ENCODE measurements at places on chromosomes 7 and 10. TPM values are rescaled to one million over a fixed set of nuclear protein-coding genes. Genes with fewer than 3 reads are reported as not detected.

INTS15 gene
- total RNA-seq, result 17.0 TPM

PARG gene
- 17.0 TPM for total RNA-seq

EZH2 gene
- total RNA-seq, result 11.8 TPM

TLX1 gene
- total RNA-seq, result not detected

SH2B2 gene
- total RNA-seq, result 4.3 TPM

SLC26A3 gene
- not detected for total RNA-seq

RTKN2 gene
- total RNA-seq, result 0.71 TPM

OR2A5 gene
- total RNA-seq, result not detected

AIFM2 gene
- 8.2 TPM for total RNA-seq

OGA gene
- 53.2 TPM for total RNA-seq

MARCHF5 gene
- total RNA-seq, result 7.8 TPM

DENND2A gene
- total RNA-seq, result 3.4 TPM

TMEM270 gene
- not detected for total RNA-seq

CTAGE4 gene
- total RNA-seq, result 0.71 TPM

C10orf62 gene
- not detected for total RNA-seq

TLL2 gene
- not detected for total RNA-seq

BEND7 gene
- 0.29 TPM for total RNA-seq

ANKRD61 gene
- not detected for total RNA-seq

TAS2R3 gene
- not detected for total RNA-seq

GPR146 gene
- not detected for total RNA-seq

SDK1 gene
- 2.0 TPM for total RNA-seq

CHCHD2 gene
- total RNA-seq, result 564 TPM

KLF14 gene
- not detected for total RNA-seq

P4HA1 gene
- total RNA-seq, result 86.2 TPM

CFTR gene
- total RNA-seq, result not detected

MACC1 gene
- not detected for total RNA-seq

CYP3A4 gene
- not detected for total RNA-seq
